ENCODE measurements at places on chromosomes 2 and 18. TPM values are rescaled to one million over a fixed set of nuclear protein-coding genes. Genes with fewer than 3 reads are reported as not detected.

CTAGE1 gene
- total RNA-seq = not detected

RAPGEF4 gene
- total RNA-seq = 5.1 TPM

SP140 gene
- total RNA-seq = 0.10 TPM

PAX8 gene
- 30.2 TPM for total RNA-seq

GYPC gene
- total RNA-seq = 308 TPM

PHOSPHO2 gene
- 4.4 TPM for total RNA-seq

C2orf15 gene
- total RNA-seq = 0.41 TPM

AGXT gene
- not detected for total RNA-seq

RNU2-63P gene
- not detected for total RNA-seq

ABCA12 gene
- 0.12 TPM for total RNA-seq

MFSD6 gene
- 12.4 TPM for total RNA-seq

TCF23 gene
- total RNA-seq = not detected

SPC25 gene
- 1.6 TPM for total RNA-seq

SERPINB10 gene
- total RNA-seq = not detected

EPHA4 gene
- 22.2 TPM for total RNA-seq

SESTD1 gene
- 15.1 TPM for total RNA-seq

CSRNP3 gene
- total RNA-seq = 0.47 TPM

ZNF804A gene
- total RNA-seq = 0.82 TPM

MZT2B gene
- total RNA-seq = 194 TPM

PSTPIP2 gene
- total RNA-seq = 8.9 TPM

SERPINB2 gene
- 33.7 TPM for total RNA-seq

SIX3 gene
- not detected for total RNA-seq

TLX2 gene
- not detected for total RNA-seq

PSMA8 gene
- total RNA-seq = not detected

SERPINB4 gene
- not detected for total RNA-seq

IL1B gene
- total RNA-seq = 8.9 TPM
